ENCODE measurements at places on chromosomes 5 and 9. TPM values are rescaled to one million over a fixed set of nuclear protein-coding genes. Genes with fewer than 3 reads are reported as not detected.

DNA sequence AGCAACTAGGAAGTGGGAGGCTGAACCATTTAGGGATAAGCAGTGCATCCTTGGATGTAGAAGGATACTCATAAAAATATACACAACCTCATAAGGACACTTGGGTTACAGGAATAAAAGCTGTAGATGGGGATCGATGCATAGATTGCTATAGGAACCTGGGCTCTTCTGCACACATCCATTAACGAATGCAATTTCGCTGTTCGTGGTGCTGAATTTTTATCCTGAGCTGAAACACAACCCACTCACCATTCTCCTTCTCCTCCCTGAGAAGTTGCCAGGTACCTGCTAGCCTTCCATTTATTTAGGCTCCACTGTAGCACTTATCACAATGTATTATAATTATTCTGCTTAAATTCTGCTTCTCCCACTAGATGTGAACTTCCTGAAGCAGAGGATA lies 320.6 kb upstream of the BRINP1 start:
- no peak for DNase-seq

DNA sequence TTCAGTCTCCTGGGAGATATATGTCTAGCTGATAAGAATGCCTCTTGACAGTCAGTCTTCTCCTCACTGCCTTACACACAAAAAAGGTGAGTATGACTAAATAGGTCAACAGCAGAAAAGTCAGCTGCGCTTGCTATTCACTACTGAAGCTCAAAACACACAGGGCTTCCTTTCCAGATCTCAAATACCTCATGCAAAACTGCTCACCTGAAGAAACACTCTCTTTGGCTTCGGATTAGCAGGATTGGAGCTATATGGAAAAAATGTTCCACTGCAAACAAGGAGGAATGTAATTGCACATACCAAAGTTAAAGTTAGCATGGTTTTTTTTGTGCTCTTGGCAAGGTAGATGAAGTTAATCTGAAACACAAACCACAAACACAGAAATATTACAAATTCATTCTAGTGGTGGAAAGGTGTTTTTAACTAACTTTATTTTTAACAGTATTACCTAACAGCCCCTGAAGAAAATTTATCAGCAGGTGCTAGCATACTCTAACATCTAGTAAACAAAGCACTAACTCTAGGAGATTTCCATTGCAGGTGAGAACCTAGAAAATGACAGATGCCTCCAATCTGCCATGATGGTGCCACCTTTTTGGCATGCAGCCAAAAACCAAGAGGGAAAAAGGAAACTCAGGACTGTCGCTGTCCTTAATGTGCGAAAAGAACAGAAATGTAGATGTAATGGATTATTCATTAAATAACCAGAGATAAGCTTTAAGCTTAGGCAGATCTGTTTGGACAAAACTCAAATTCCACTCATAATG lies 31.8 kb downstream of the ERMP1 start:
- DNase-seq = no peak

- DNase-seq = no peak
Observed at GRCh38 chr5:180209137-180209581, at the start of gene RASGEF1C. RASGEF1C (minus strand) TSS chr5:180209211; CDS start chr5:180138052, 71,159 bp downstream.

The ZNG1A gene
- 30.9 TPM for total RNA-seq

All from mesenteric fat pad (tissue), 1 donor.